MM.1S (cell line): ENCODE measurements at places on chromosomes 7 and 10.
A peak's percentile ranks its signal among the peaks of the same experiment; 100 is the strongest.

- H3K27ac ChIP-seq, result peak overlapping the region; percentile 78
- no peaks in the 10 kb centered on the region for H3K36me3 ChIP-seq
- no peaks in the 10 kb centered on the region for H3K27me3 ChIP-seq
- H3K4me3 ChIP-seq, result peak overlapping the region; percentile 28
- peak; percentile 68 for DNase-seq
Measured at GRCh38 chr7:25894902-25895791, 256.9 kb upstream of the NFE2L3 start.

DNA sequence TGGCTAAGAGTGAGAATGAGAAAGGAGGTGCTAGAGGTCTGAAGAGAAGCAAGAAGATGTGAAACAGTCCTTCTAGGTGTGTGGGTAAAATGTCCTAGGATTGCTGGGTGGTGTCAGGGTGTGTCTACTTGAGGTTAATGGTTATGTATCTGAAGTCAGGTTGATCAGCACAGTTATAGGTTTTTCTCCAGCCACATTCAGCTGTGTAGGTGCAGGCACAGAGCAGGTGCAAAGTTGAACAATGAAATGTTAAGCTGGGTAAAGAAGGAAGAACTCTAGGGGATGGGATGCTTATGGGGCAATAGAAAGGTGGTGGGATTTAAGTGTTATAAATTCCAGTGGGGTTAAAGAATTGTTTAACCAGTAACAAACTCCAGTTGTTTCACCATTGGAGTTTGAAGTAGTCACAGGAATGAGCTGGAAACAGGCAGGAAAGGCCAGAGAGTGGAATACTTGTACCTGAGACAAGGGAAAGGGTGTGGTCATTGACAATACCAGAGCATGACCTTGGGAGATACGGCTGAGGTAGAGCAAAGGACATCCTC lies 200.4 kb upstream of the YAE1 start:
- H3K27me3 ChIP-seq, result no peaks in the 10 kb centered on the region
- no peak overlapping the region for H3K4me3 ChIP-seq
- DNase-seq, result no peak
- H3K36me3 ChIP-seq, result no peaks in the 10 kb centered on the region
- no peak overlapping the region for H3K27ac ChIP-seq
- no peaks in the 10 kb centered on the region for H3K4me1 ChIP-seq

DNA sequence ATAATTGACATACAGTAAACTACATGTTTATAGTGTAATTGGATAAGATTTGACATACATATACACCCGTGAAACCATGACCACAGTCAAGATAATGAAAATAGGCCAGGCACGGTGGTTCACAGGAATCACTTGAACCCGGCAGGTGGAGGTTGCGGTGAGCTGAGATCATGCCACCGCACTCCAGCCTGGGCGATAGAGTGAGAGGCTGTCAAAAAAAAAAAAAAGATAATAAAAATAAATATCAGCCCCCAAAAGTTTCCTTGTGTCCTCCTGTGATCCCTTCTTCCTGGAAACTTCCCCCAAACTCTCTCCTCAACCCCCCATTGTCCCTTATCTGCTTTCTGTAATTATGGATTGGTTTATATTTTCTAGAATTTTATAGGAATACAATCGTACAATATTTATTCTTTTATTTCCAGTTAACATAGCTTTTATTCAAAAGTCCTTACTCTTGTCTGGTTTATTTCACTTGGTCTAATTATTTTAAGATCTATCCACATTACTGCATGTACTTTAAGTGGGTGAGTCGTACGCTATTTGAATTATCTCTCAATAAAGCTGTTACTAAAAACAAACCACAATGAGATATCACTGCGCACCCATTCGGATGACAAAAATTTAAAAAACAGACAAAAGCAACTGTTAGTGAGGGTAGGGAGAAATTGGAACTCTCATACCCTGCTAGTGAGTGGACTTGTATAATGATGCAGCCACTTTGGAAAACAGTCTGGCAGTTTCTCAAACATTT lies 30.1 kb upstream of the TNPO3 start:
- no peak overlapping the region for H3K27ac ChIP-seq
- no peaks in the 10 kb centered on the region for H3K27me3 ChIP-seq
- peaks cover 11% of the 10 kb centered on the region for H3K4me1 ChIP-seq
- H3K4me3 ChIP-seq, result no peak overlapping the region

- H3K4me1 ChIP-seq, result peaks cover 21% of the 10 kb centered on the region
- no peak overlapping the region for H3K27ac ChIP-seq
- H3K36me3 ChIP-seq, result no peaks in the 10 kb centered on the region
- DNase-seq, result no peak
- H3K27me3 ChIP-seq, result no peaks in the 10 kb centered on the region
Measured at GRCh38 chr10:34769899-34770298, 45.2 kb downstream of the PARD3 start.

GRCh38 chr7:49479441-49479840 lies 294.0 kb upstream of the VWC2 start:
- H3K4me3 ChIP-seq, result no peak overlapping the region

- no peaks in the 10 kb centered on the region for H3K27me3 ChIP-seq
- no peak for DNase-seq
- no peaks in the 10 kb centered on the region for H3K36me3 ChIP-seq
- H3K4me3 ChIP-seq, result no peak overlapping the region
- peak overlapping the region; percentile 31; the same call in 1 of the 2 replicates for H3K27ac ChIP-seq
Measured at GRCh38 chr10:70864935-70865334, 23.4 kb downstream of the PCBD1 start.

DNA sequence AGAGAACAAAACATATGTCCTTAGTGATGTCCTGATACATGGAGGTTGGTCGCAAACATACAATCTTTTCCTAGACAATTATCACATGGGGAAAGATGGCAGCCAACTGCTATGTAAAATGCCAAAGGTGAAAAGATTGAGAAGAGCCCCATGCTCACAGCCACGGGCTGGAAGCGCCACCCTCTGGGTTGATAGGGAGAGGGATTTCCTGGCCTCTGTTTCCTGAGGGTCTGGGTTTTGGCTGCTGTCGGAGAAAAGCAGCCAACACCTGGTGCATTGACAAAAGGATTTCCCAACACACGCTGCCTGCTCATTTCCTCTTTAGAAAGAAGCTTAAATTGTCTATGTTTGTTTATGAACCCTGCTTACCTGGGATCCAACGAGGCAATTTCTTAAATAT lies 43.8 kb downstream of the ITIH5 start:
- no peak overlapping the region for H3K4me3 ChIP-seq
- no peak for DNase-seq
- H3K36me3 ChIP-seq, result no peaks in the 10 kb centered on the region
- no peaks in the 10 kb centered on the region for H3K4me1 ChIP-seq
- no peak overlapping the region for H3K27ac ChIP-seq
- H3K27me3 ChIP-seq, result no peaks in the 10 kb centered on the region

GRCh38 chr7:41047789-41048191 lies 655.1 kb downstream of the INHBA start:
- H3K4me3 ChIP-seq, result no peak overlapping the region
- H3K27me3 ChIP-seq, result no peaks in the 10 kb centered on the region
- no peak for DNase-seq
- H3K4me1 ChIP-seq, result no peaks in the 10 kb centered on the region
- H3K27ac ChIP-seq, result no peak overlapping the region
- no peaks in the 10 kb centered on the region for H3K36me3 ChIP-seq

- no peaks in the 10 kb centered on the region for H3K4me1 ChIP-seq
- no peak overlapping the region for H3K4me3 ChIP-seq
- no peaks in the 10 kb centered on the region for H3K27me3 ChIP-seq
- no peak for DNase-seq
Measured at GRCh38 chr7:16594061-16594460, 51.5 kb downstream of the ANKMY2 start.

DNA sequence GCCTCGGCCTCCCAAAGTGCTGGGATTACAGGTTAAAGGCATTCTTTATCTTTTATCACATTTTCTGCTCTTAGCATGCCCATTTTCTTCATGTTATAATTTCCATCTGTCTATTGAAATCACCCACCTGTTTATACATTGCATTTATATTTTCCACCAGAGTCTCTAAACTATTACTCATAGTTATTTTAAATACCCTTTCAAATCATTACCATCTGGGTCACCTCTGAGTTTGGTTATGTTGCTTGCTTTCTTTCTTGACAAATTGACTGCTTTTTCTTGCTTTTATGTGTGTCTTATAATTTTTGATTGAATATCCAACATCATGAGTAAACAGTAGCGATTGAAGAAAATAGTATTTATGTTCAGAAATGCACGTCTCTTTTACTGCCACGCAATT lies 71.4 kb downstream of the TMEM270 start:
- H3K4me1 ChIP-seq, result no peaks in the 10 kb centered on the region
- no peak overlapping the region for H3K27ac ChIP-seq
- DNase-seq, result no peak

DNA sequence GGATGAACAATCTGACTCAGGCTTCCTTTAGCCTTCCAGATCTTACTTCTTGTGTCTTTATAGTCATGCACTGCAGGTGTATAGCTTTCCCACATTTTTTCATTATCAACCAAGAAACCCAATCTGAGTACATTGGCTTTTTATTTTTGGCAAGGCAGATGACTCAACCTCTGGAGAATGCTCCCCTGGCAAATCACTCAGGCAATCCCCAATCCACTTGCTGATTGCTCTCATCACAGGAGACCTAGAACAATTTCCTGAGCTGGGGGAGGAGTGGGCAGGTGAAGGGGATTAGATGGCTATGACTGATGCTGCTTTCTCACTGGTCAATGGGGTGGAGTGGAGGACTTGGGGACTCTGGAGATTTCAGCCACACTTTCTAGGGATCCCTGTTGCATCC lies 134.4 kb downstream of the SLC16A9 start:
- no peaks in the 10 kb centered on the region for H3K27me3 ChIP-seq
- H3K4me3 ChIP-seq, result no peak overlapping the region
- no peak for DNase-seq

- no peaks in the 10 kb centered on the region for H3K27me3 ChIP-seq
- H3K36me3 ChIP-seq, result no peaks in the 10 kb centered on the region
- no peak for DNase-seq
- H3K4me3 ChIP-seq, result no peak overlapping the region
- no peak overlapping the region for H3K27ac ChIP-seq
Measured at GRCh38 chr7:129616530-129616929, 5.0 kb downstream of the NRF1 start.

DNA sequence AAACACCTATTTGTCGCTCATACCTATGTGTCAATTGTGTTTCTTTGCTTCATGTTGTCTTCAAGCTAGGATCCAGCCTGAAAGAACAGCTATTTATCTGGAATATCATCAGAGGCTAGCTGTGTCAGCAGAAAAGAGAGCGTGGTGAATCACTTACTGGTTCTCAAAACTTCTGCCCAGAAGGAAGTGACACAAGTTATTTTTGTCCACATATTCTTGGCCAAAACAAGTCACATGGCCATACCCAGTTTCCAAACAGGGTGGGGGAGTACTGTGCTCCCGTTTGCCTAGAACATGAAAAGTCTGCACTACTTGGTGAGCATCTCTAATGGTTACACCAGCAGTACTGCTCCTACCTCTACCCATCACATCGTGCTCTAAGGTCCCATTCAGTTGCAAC lies 160.9 kb upstream of the CSTF2T start:
- no peaks in the 10 kb centered on the region for H3K36me3 ChIP-seq
- peak; percentile 92 for DNase-seq
- H3K4me3 ChIP-seq, result peak overlapping the region; percentile 30

DNA sequence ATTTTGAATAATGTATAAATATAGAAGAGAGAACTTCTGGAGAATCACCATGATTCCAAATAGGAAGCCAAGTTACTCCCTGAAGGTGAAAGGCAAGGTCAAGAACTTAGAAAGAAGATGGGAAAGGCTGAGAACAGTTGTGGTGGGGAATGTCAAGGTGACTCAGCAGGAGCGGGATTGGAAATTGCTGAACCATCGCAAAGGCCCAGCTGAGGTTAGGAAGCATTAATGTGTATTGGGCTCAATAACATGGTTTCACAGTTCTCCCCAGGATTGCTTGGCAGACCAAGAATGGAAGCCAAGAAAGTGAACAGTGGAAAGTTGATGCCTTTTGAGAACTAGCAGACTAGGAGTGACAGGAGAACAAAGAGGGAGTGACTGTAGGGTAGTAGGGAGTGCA lies 133.3 kb downstream of the VTI1A start:
- DNase-seq, result no peak
- H3K4me1 ChIP-seq, result no peaks in the 10 kb centered on the region
- no peaks in the 10 kb centered on the region for H3K36me3 ChIP-seq
- H3K27me3 ChIP-seq, result no peaks in the 10 kb centered on the region
- H3K4me3 ChIP-seq, result no peak overlapping the region
- H3K27ac ChIP-seq, result no peak overlapping the region

GRCh38 chr7:95772298-95772770 lies at the start of gene DYNC1I1:
TSS of gene DYNC1I1 (plus strand) at chr7:95772554. CDS start at chr7:95804730, 32,176 bp downstream.
- H3K36me3 ChIP-seq, result no peaks in the 10 kb centered on the region
- H3K27me3 ChIP-seq, result no peaks in the 10 kb centered on the region
- H3K4me1 ChIP-seq, result no peaks in the 10 kb centered on the region

DNA sequence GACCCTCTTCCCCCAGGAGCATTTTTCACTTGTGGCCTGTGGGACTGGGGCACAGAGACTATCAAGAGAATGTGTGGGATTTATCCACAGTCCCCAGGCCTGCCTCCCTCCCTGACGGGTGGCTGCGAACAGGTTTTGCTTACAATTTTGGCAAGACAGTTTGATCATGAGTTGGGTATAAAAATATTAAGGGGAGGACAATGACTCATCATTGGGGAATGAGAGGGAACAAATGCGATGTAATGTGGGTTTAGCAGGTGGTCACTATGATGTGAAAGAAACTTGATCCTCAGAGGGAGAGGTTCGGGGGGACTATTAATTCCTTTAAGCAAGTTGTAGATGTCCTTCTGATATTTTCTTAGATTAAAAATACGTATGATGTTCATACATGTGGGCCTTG lies 52.2 kb downstream of the EMX2 start:
- DNase-seq, result no peak
- no peak overlapping the region for H3K4me3 ChIP-seq
- H3K4me1 ChIP-seq, result no peaks in the 10 kb centered on the region
- H3K27me3 ChIP-seq, result no peaks in the 10 kb centered on the region
- no peaks in the 10 kb centered on the region for H3K36me3 ChIP-seq

DNA sequence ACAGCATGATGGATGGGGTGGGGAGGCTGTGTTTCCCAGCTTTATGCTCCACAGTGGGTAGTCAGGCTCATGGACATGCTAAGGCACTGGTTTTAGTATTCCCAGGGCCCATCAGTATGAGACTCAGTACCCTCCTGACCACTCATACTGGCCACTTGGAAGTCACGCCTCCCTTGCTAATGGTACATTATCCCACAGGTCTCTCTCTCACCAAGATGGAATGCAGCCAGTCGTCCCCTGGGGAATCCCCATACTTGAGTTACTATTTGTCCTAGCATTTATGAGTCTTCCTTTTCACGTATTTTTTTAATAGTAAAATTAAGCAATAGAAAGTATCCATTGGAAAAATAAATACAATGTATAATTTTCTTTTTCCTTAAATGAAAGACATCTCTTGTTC lies 80.6 kb upstream of the TBX20 start:
- H3K36me3 ChIP-seq, result no peaks in the 10 kb centered on the region
- H3K4me1 ChIP-seq, result no peaks in the 10 kb centered on the region
- no peak overlapping the region for H3K4me3 ChIP-seq
- DNase-seq, result no peak

- H3K4me3 ChIP-seq, result no peak overlapping the region
- H3K27ac ChIP-seq, result no peak overlapping the region
- H3K4me1 ChIP-seq, result no peaks in the 10 kb centered on the region
- H3K36me3 ChIP-seq, result no peaks in the 10 kb centered on the region
Measured at GRCh38 chr10:132143162-132143561, 43.6 kb upstream of the DPYSL4 start.

GRCh38 chr7:18555968-18556367 lies 60.4 kb downstream of the HDAC9 start:
- no peak overlapping the region for H3K27ac ChIP-seq
- no peak overlapping the region for H3K4me3 ChIP-seq
- no peaks in the 10 kb centered on the region for H3K4me1 ChIP-seq
- H3K27me3 ChIP-seq, result no peaks in the 10 kb centered on the region
- DNase-seq, result no peak
- H3K36me3 ChIP-seq, result no peaks in the 10 kb centered on the region
